ENCODE measurements at places on chromosomes 3 and 15.
A peak's percentile ranks its signal among the peaks of the same experiment; 100 is the strongest.

DNA sequence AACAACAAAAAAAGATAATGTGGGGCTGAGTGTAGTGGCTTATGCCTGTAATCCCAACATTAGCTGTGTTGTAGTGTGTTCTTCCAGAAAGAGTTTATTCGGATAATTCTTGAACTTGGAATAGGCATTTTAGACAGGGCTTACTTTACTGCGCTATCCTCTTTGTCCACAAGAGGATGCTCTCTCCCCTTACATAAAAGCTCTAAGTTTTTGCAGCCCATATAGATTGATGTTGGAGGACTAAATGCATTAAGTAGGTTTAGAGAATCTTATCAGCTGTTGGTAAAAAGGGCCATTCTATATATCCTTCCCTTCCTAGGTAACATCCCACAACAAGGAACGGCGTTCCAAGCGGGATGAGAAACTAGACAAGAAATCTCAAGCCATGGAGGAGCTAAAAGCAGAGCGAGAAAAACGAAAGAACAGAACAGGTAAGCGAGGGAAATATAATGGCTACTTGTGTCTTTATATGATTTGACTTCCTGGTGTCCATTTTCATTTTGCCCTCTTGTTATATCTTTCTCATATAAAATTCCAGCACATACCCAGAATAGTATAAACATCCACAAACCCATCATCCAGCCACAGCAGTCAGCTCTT is 27.8 kb upstream of the ITPKA start:
- peak; percentile 23 for DNase-seq

- no peak for DNase-seq
Measured at GRCh38 chr3:137812023-137812422, 47.9 kb downstream of the SOX14 start.

- DNase-seq, result no peak
Measured at GRCh38 chr3:126348308-126348920, 8.8 kb downstream of the KLF15 start.

DNA sequence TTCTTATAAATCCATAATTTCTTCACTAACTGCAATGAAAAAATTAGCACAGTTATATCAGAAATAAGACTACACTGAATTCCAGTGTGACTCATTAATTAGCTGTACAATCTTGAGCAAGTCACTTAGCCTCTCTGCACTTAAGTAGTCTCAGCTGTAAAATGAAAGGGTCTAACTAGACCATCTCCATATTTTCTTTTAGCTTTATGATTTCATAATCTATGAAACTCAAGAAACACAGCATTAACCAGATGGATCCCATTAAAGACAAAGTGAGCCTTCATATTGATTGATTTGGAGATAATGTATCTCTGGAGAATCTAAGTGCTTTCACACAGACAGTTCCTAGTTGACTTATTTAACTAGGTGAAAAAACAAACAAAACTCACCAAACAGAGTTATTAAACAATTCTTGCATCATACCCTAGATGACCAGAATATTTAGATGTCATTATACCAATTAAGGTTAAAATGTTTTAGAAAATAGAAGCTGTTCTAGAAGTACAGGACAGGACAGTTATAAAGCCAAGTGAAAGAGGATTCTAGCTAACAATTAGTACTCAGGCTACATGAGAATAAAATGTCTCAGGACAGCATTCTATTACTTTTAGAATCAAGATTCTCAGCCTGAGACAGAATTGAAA is 11.2 kb downstream of the CSNK1G1 start:
- peak; percentile 72 for DNase-seq

DNA sequence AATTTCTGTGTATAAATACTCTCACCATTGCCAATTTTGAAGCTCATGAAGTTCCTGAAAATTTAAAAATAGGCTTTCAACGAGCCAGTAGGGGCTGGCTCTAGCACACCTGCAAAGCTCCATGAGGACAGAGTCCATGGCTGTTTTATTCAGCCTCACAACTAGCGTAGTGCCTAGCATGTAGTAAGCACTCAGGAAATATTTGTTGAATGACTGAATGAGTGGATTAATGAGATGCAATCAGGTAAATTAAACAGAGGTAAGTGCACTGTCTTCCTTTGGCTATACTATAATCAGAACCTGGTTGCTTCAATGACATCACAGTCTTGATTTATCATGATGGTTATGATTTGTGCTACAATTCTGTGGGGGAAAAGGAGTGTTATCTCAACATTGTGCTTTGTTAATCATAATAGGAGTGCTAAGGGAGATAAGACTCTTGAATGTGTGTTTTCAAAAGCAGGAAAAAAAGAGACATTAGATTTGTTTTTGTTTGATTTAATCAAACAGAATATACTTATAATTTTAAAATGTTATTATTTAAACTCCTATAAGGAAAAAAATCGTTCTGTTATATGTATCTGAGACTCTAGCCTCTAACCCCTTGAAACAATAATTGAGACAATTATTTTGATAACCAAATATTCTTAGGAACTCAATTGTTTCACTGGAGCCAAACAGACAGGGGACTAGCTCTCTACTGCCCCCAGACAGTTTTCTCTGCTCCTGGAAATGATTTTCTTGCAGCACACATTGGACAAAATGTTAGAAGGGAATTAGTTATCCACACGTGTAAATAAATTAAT is 171.7 kb upstream of the ATP11B start:
- no peak for DNase-seq

DNA sequence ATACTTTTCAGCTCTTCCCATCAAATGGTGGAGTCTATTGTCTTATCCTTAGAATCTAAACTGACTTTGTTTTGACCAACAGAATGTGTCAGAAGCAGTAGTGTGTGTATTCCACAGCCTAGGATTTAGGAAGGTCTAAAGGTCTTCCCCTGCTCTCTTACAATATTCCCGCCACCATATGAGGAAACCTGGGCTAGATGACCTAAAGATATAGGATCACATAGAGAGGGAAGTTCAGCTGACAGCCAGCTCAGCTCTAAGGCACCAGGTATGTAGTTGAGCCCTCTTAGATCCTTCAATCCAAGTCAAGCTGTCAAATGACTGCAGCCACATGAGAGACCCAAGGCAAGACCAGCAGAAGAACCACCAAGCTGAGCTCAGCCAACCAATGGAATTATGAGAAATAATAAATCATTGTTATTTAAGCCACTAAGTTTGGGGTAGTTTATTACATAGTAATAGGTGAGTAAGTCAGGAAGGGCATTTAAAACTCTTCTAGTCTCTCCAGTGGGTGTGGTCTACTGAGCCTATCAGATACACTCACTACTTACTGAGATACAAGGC is 227.7 kb upstream of the HES1 start:
- DNase-seq, result no peak

- DNase-seq, result no peak
Measured at GRCh38 chr15:67835297-67836133, 4.3 kb downstream of the RNU6-1 start.

DNA sequence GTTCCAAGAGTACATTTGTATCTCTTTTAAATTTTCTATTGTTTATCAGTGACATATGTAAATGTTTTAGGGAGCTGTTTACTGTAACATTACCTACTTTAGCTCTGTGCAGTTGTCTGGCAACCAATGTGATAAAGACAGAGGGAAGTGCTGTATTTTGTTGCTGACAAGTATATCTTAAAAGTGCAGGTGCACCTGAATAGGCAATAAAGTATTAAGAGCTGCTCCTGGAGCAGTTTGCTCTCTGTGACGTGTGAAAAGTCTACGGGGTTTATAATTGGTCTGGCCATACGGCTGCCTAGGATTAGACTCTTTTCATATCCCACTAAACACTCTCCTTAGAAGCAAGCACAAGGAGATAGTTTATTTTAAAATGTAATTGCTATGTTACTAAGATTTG is 178.3 kb downstream of the IGF1R start:
- no peak for DNase-seq

DNA sequence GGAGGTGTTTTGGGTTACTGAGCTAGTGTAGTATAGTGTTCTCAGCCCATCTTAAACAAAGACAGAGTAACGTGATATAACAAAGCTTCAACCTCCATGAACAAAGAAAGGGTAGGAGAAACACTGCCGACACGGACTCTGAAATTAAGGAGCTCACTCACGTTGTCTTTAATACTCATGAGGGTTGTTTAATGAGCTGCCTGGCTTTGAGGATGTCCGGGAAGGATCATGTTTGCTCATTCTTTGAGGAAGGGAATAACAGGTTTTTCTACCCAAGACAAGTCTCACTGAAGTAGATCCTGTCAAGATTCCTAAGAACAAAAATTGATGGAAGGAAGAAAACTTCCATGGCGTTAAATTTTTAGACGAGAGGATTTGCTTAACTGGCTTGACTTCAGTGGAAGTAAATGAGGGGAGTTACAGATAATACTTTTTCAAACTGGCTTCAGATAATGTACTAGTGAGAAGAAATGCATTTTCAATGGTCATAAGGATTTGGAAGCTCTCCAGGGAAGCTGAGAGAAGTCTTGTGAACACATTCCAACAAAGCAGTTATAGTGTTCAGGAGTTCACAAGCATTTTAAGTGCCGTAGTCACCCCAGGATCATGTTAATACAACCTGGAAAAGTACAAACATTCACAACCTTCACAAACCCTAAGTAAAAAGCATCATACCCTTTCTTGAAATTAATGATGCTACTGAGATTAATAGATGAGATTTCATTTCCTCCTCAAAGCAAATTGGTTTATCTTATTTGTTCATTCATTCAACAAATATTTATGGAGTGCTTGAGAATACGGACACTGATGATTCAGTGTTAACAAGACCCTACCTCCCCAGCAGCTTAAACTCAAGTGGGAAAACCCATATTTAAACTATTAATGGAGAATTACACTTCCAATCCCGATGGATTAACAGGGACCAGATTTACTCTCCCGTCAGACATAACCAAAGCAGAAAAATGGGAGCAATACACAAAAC is 101.5 kb downstream of the SHQ1 start:
- DNase-seq, result peak; percentile 29

GRCh38 chr3:157097198-157097597 is 62.7 kb downstream of the CCNL1 start:
- DNase-seq, result no peak

DNA sequence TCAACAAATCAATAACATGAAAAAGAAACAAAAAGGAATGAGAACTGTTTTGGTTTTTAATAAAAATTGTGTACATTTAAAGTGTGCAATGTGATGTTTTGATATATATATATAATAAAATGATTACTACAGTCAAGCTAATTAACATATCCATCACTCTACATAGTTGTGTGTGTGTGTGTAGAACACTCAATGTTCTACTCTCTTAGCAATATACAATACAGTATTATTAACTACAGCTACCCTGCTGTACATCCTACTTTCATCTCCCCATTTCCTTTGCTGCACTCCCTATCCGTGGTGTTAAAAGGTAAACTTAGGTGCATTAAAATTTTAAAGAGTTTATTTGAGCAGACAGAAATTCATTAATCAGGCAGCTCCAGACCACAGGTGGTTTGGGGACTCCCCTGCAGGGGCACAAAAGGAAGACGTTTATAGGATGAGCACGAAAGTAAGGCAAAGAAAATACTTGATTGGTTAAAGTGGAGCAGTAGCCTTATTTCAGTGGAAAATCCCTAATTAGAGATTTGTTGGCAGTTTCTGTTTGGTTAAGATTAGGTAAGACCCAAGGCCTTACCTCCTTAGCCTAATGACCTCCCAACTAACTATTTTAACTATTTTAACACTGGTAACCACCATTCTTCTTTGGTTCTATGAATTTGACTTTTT is 61.8 kb upstream of the SNRK start:
- DNase-seq, result no peak

GRCh38 chr3:47536221-47536891 is 22.8 kb upstream of the ELP6 start:
- DNase-seq, result no peak

DNA sequence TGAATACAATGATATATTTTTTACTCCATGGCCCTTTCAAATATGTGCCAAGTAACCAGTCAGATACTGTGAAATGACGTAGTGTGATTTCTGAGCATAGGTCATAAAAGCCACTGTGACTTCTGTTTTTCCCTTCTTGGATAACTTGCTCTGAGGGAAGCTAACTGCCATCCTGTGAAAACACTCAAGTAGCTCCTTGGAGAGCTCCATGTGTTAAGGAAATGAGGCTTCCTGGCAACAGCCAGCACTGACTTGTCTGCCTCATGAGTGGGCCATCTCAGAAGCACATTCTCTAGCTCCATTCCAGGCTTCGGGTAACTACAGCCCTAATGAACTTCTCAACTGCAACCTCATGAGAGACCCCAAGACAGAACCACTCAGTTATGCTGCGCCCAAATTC is 9.5 kb upstream of the CCDC80 start:
- no peak for DNase-seq

- DNase-seq, result no peak
Measured at GRCh38 chr3:179151474-179151873, 3.3 kb downstream of the PIK3CA start.

GRCh38 chr3:182519569-182519968 is 273.7 kb upstream of the ATP11B start:
- DNase-seq, result no peak

DNA sequence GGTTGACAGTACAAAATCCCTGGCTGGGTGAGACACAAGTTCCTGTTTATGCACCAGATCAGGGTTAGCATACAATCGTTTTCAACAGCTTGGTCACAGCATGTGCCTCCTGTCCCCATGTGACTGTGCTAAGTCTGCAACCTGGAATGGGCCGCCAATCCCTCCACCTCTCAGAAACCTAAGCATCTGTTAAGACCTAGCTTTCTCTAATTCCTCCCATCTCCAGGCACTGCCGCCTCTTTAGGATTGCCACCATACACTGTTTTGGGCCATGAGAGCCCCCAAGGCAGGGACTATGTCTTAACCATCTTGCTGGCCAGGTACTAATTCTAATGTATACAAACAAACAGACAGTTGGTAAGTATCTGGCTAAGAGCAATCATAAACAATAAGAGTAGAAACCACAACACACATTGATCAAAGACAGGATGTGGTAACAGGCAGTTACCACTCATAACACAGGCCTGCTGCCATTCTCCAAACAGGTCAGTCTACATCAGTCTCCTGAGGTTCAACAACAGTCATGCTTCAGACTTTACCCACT is 25.6 kb downstream of the SEC22C start:
- no peak for DNase-seq

- peak; percentile 18 for DNase-seq
Measured at GRCh38 chr15:100141311-100142001, 200.3 kb downstream of the ADAMTS17 start.
